ENCODE measurements at places on chromosomes 5 and 9.

DNA sequence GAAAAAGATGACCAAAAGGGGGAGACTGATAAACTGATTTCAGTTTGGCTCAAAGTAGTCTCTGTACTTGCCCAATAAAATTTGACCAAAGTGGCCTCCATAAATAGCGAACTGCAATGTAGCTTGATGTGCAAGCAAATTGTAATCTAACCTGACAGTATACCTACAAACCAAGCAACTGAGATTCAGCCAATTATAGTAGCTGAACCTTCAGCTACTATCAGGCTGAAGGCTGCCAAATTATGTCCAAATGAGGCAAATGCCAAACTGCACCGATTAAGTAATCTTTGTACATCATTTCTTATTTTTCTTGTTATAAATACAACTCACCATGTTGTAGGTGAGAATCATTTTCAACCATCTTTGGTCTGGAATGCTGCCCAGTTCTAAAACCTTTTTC, 390.6 kb downstream of the CDH9 start:
- no peak for DNase-seq

DNA sequence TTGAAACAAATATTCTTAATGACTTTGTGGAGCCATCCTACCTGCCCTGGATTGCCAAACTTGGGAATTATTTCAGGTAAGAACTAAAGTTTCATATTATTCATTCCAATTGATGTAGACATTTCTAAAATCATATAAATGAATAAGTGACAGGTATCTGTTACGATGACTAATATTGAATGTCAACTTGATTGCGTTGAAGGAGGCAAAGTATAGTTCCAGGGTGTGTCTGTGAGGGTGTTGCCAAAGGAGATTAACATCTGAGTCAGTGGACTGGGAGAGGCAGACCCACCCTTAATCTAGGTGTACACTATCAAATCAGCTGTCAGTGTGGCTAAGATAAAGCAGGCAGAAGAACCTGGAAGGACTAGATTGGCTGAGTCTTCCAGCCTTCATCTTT, 1688.4 kb upstream of the CDH9 start:
- no peak for DNase-seq

DNA sequence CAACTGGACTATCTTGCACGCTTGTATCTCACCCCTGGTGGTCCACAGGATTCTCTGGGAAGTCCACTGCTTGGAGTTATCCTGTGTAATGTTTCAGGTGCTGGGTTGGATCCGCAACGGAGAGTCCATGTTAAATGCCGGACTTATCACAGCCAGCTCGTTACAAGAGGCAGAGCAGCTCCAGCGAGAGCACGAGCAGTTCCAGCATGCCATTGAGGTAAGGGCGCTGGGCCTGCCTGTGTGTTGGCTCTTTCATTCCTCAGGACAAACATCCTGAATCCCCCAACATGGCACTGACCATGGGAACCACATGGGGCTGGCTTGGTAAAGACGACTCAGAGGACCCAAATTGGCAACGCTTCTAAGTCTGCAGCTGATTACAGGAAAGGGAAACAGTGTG, 214.8 kb upstream of the OTULINL start:
- DNase-seq, result no peak

DNA sequence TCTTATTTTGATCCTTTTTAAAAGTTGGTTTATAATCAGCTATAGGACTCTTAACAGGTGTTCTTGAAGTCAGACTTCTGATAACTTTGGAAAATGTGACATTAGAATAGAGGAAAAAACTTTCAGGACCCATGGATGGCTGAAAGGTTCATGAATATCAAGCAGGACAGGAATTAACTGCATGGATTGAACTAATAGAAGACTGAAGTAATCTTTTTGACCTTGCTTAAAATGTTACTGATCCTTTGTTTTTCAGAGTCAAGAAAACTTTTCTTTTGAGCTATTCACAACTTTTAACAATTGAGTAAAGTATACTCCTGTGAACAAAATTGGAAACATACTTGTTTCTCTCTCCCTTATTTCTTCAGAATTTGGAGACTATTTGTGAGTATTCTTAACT, 79.2 kb downstream of the PLK2 start:
- no peak for DNase-seq

- DNase-seq, result no peak
Observed at GRCh38 chr5:134889335-134889734, 15.2 kb downstream of the TXNDC15 start.

DNA sequence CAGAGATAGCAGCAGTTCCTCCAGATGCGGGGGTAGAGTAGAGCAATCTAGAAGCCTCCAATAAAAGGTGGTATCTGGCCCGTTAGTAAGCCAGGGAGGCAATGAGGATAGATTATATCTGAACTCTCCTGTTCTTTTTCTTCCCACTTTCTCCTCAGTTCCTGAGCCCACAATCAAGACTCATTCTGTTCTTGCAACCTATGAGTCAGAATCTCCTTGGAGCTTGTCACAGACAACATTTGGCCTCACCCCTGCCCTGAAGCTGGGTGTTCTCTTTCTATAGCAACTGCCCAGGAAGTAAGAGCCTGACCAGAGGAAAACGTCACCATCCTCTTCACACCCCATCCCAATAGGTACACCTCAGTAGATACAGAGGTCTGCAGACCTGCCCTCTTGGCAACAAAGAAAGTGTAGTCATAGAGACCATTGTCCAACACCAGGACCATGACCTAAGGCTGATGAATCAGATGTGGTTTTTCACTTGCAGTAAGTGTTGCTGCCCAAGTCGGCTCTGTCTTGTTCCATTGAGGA, 76.3 kb upstream of the PCA3 start:
- no peak for DNase-seq

Data from esophagus squamous epithelium (tissue), 5 donors.